HuH-7.5 (cell line): ENCODE measurements at places on chromosomes 1 and 21.

DNA sequence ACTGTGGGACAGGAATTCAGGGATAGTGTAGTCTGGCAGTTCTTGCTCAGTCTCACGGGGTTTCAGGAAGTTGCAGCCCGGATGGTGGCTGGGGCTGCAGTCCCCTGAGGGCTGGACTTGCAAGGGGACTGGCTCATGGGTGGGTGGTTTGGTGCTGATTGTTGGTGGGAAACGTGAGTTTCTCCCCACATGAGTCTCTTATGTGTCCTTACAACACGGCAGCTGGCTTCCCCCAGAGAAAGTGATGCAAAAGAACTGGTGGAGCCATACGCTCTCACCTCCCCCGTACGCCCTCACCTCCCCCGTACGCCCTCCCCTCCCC is 64.9 kb downstream of the EVA1C start:
- no peak for DNase-seq

- DNase-seq = no peak
These were observed 227.1 kb downstream of the DUSP10 start for GRCh38 chr1:221514806-221515205.

GRCh38 chr1:153803470-153804056 is 28.4 kb downstream of the SLC27A3 start:
- no peak for DNase-seq

GRCh38 chr1:94709891-94710581 is 110.1 kb upstream of the SLC44A3 start:
- DNase-seq = no peak

GRCh38 chr1:201359873-201360210 is 17.6 kb downstream of the TNNT2 start:
- DNase-seq = no peak

DNA sequence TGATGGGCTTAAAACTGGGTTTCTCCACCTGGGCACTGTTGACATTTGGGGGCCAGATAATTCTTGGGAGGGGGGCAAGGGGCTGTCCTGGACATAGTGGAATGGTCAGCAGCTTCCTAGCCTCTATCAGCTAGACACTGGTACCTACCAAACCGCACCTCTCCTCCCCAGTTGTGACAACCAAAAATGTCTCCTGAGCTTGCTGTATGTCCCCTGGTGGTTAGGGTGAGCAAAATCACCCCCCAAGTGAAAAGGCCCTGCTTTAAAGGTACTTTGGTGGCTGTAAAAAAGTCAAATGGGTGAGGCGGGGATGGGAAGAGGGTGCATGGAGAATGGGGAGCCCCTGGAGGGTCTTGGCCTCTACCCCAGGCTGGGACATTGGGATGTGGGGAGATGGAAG is 182.0 kb downstream of the IGSF21 start:
- no peak for DNase-seq

DNA sequence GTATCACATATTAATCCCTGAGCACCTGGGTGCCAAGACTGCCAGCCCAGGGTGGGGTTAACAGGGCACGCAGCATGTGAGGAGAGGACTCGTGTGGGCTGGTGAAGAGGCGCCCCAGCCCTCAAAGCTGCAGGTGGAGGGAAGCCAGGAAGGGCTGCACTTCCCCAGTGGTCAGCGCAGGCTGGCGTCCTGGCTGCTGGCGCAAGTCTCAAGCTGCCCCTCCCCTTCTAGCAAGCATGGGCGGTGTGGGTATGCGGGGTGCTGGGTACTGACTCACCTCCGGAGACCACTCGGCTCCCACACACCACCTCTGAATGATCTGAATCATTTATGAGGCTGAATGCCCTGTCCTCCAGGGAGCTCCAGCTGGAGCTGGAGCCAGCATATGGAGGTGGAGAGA is 44.0 kb downstream of the EIF2D start:
- no peak for DNase-seq

DNA sequence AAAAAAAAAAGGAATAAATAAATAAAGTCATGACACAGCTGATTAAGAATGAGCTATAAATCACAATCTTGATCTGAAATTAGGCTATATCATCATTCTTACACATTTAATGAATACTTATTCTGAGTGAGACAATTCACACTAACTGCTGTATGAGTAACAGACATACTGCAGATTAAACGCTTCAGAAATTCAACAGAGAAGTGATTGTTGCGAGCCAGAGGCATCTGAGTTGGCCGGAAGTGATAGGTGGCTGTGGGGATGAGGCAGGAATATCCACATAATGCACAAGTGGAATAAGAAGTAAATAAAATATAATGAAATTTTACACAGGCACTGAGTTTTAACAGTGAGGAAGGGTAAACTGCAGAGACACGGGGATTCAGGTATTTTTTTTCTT is 142.4 kb downstream of the APP start:
- no peak for DNase-seq

DNA sequence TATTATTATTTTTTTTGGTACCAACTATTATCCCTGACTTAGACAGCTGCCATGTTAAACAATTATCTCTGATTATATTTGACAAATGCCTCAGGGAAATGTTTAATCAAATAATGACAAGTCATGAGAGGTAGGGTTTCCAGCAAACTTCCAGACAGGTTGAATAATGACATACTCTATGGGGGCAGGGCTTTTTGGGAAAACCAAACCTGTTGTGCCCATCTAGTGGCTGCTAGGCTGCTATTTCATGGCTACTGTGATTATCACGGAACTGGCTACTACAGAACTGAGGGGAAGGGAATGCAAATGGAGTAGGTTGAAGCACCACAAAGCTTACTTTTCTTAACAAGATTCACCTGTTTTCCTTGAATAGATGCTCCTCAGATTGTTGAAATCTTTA is 77.6 kb downstream of the DUSP10 start:
- no peak for DNase-seq

- no peak for DNase-seq
These were observed 57.5 kb upstream of the PLPPR5 start for GRCh38 chr1:99062192-99062591.

GRCh38 chr1:219430419-219430818 is 182.5 kb downstream of the ZC3H11B start:
- no peak for DNase-seq

- DNase-seq = no peak
These were observed 155.6 kb downstream of the SDCCAG8 start for GRCh38 chr1:243411472-243411871.

DNA sequence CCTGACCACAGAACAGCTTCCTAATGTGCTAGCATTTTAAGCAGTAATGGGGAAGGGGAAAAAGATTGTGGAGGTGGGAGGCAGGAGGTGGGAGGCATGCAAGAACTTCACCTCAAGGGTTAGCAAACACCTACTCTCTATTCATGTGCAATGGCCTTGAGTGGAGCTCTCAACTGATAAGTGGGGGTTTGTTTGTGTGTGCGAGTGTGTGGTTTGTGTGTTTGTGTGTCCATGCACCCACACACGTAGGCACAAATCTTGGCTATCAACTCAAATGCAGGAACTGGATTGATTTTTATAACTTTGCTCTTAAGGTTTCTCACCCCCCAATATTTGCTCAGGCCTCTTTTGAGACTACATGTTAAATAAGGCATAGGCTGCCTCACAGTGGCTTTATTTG is 78.6 kb downstream of the SYT6 start:
- no peak for DNase-seq

- DNase-seq = peak; percentile 47
These were observed at the start of gene PCP4 for GRCh38 chr21:39867198-39867650. Gene PCP4 (plus strand): TSS chr21:39867438. CDS start chr21:39867502, 64 bp downstream.

DNA sequence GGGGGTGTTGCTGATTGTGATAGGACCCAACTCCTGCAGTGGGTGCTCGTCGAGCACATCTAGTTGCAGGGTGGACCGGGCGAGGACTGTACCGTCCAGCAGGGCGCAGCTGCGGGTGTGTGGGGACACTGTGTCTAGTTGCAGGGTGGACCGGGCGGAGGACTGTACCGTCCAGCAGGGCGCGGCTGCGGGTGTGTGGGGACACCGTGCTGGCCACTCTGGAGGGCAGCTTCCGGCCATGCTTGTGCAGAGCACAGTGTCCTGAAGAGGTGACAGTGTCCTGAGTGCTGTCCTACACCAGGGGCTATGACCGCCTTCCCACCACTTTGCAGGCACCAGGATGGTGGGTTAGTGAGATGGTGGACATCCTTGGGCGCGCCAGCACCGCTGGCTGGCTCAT is 4.6 kb upstream of the TRPM2 start:
- no peak for DNase-seq

- DNase-seq = no peak
These were observed 424.6 kb upstream of the PTBP2 start for GRCh38 chr1:96296991-96297390.

DNA sequence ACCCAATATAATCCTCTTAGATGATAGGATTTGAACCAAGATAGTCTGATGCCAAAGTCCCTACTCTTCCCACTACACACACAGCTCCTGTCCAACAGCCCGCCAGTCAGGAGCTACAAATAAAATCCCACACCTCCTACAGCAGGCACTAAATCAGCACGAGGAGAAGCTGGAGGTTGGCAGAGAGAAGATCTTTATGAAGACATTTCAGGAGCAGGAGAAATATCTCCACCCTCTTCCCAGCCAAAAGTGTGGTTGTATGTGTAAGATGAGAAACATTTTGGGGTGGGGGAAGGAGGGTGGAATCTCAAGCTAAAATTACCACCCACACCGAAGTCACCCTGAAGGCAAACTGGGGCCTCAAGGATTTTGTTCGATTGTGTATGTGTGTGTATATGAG is 54.5 kb downstream of the PLXNA2 start:
- no peak for DNase-seq

GRCh38 chr1:70518106-70518505 is 107.0 kb downstream of the CTH start:
- DNase-seq = no peak

DNA sequence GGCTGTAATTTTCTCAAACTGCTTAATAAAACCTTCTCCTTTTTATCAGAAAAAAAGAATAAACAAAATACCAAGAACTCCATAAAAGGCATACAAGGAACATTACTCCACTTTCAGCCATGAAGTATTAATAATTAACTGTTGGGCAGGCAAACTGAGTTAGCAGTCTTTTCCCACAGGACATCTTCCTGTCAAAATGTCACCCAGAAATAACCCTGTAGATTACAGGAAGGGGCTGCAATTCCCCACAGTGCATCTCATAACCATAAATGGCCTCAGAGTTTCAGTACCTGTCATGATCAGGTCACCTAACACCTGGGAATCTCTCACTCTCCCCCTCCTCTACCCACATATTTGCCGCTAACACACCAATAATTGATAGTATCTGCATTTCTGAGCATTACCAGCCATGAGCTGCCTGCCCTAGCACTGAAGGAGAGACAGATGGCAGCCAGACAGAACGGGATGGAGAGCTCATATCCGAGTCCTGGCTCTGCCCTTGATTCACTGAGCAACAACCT is 475.0 kb downstream of the SMYD3 start:
- no peak for DNase-seq

DNA sequence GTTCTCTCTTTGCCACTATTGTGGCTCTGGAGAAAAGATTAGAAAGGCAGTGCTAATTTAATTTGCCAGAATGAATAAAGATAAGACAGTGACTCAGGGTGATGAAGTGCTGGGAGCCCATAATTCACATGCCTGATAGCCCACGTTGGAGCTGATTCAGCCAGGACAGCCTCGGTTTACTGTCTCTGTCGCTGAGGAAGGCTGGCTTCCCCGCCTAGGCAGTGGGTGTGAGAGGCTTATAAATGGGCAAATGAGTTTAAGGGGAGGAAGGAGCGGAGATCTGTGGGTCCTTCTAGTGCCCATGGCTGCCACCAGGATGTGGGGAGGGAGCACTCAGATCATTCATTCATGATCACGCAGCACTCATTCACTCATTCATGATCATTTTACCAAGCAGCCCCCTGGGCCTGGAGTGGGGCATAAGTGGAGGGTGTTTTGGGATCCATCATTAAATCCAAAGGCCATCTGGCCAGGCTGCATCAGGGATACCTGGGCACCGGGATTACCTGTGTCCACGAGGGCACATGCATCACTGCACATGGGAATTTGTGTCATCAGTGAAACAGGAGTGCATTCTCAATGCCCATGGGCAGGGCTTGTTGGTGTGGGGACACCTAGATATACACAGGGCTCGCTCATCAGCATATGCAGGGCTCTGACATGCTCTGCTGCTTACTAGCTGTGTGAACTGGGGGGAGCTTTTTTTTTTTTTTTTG is 315.4 kb downstream of the MATN1 start:
- DNase-seq = no peak

DNA sequence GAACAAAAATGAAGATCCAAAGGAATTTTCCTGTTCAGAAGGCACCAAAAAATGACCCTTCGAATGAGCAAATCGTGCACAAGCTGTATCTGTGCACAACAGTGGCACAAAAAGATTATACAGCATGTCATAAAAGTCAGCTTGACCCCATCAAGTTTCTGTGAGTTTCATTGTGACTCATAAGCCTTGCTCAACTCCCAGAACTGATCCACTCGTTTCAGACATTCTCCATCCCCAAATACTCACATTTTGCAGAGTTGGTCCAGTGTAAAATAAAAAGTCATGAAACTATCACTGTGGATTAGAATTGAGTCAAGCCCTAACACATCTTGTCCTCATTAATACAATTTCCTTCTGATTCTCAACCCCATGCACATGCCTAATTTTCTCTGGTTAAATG is 174.7 kb upstream of the PKN2 start:
- no peak for DNase-seq

- no peak for DNase-seq
These were observed 31.7 kb downstream of the PROX1 start for GRCh38 chr1:214019499-214019898.

- no peak for DNase-seq
These were observed 37.0 kb upstream of the LRRC3 start for GRCh38 chr21:44418108-44418875.

DNA sequence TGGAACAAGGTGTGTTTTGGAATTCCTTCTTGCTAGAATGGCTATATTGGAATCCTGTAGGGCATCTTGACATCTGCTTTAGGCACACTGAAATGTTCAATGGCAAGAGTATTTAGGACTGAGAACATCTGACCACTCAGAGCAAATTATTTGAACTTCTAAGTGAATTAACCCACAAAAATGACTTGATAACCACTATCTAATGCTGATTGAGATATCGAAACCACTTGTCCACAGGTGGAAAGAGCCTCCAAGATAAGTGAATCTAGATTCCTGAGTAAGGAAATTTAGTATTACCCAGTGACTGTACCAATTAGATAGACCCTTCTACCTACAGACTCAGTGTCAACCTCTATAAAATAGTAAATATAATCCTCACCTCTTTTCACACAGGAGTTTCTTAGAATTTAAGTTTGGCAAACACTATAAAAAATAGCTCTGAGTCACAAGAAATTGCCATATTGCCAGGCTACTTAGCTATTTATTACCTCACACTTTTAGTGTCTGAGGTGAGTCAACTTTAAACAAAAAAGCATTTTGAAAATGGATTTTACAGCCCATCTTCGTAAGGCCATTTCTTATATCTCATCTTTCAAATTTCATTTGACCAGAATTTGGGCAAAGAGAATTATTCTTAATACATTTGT is 421.8 kb downstream of the PTBP2 start:
- no peak for DNase-seq

DNA sequence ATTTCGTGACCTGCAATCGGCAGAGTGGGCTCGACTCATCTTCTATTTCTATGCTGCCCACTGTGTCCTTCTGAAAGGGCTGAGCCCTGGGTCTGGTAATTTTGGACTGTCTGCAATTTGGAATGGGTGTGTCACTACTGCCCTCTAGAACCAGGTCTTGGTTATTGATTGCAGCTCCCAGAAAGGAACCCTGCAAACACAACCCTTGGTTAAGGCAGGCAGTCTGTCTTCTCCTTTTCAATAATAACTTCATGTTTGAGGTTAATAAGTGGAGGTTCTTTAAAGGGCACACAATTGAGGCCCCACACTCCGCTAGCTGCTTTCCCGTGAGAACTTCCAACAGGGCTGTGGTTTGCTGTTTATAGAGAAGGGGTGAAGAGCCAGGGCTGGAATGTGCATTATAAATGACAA is 79.9 kb upstream of the LYST start:
- DNase-seq = no peak

GRCh38 chr1:107318932-107319331 is 178.1 kb downstream of the NTNG1 start:
- DNase-seq = no peak
